ENCODE measurements at places on chromosomes 11 and 22.
A peak's percentile ranks its signal among the peaks of the same experiment; 100 is the strongest.

GRCh38 chr11:133951327-133952198 is 5.2 kb downstream of the IGSF9B start:
- DNase-seq = no peak

DNA sequence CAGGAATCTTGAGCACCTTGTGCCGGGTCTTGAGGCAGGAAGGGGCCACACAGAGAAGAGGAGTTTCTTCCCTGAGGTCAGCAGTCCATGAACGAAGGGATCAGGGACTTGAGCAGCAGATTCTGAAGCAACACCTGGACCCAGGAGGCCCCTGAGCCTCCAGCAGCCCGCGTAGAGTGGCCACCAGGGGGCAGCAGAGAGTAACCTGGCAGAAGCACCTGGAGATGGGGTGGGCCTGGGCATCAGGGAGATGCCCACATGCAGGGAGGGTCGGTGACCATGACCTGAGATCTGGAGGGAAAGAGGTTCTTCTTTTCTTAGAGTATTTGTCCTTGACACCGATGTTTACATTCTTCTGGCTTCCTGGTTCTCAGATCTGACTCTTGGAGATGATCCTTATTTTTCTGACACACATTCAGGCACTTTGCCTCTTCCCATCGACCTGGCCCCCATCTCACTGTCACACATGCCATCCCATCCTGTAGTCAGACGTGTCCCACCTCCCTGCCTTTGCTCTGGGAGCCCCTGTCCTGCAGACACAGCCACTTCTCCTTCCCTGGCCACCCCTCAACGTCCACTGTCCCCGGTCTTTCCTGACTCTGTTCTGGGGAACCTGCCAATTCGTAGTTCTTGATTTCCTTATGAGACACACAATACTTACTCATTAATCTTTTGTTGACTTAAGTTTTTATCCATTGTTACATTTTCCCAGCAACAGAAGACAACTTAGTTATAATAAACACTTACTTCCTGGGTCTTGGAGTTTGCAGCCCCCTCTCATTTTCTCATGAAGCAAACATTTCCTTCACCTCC is 66.5 kb downstream of the GGTLC2 start:
- DNase-seq = peak; percentile 85

GRCh38 chr22:22877523-22878210 is 9.9 kb upstream of the IGLL5 start:
- DNase-seq = peak; percentile 77

DNA sequence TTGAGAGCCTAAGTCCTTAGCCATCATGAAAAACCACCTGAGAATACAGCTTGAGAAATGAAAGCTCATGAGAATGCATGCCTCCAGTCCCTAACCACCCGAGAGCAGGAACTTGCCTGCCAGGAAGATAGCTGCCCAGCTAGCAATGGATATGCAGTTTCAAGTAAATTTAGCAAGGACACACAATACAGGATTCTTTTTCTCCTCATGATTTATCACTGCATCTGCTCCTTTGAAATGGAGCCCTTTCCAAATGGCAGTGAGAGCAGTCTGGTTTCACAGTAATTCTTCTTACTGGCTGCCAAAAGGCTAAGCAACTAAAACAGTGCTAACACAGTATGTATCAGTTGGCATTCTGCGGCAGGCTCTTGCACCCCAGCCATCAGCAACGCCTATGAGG is 109.9 kb downstream of the MICAL3 start:
- DNase-seq = no peak

GRCh38 chr11:96481204-96481603 is 91.4 kb downstream of the JRKL start:
- no peak for DNase-seq

Measured in activated gamma-delta T cell treated with Interleukin-2 at 50 U/mL for 16 hours (primary cell).